ENCODE measurements at places on chromosomes 3 and 15. TPM values are rescaled to one million over a fixed set of nuclear protein-coding genes. Genes with fewer than 3 reads are reported as not detected.

THUMPD3 gene
- 74.2 TPM for total RNA-seq

GPR156 gene
- 0.27 TPM for total RNA-seq

CA12 gene
- total RNA-seq, result not detected

DENND4A gene
- total RNA-seq, result 69.6 TPM

REC114 gene
- total RNA-seq, result not detected

CPNE9 gene
- 0.33 TPM for total RNA-seq

CDHR4 gene
- 0.17 TPM for total RNA-seq

ILDR1 gene
- not detected for total RNA-seq

TNFAIP8L3 gene
- not detected for total RNA-seq

OPA1 gene
- 56.1 TPM for total RNA-seq

CACNA1D gene
- total RNA-seq, result not detected

PEAK1 gene
- 11.0 TPM for total RNA-seq

SV2B gene
- total RNA-seq, result not detected

GRCh38 chr3:123618768-123619484, 34.1 kb upstream of the HACD2 start:
- H3K4me3 ChIP-seq, result no peak overlapping the region
- no peaks in the 10 kb centered on the region for H3K36me3 ChIP-seq
- H3K27ac ChIP-seq, result no peak overlapping the region
- H3K27me3 ChIP-seq, result no peaks in the 10 kb centered on the region
- DNase-seq, result no peak

DNA sequence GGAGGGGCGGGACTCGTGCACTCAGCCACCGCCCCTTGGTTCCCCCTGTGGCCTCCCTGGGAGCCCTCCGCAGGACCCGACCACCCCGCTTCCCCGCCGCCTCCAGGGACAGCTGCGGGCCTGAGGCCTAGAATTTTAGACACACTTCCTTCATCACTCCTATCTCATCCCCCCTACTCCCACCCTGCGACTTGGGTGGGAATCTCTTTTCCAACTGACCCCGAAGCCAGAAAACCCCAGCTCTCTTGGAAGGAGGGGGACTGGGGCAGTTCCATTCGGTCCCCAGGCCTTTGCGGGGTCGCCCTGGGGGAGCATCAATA, 289 bp upstream of the TFDP2 start:
- H3K36me3 ChIP-seq, result no peaks in the 10 kb centered on the region
- no peak overlapping the region for H3K27ac ChIP-seq

DNA sequence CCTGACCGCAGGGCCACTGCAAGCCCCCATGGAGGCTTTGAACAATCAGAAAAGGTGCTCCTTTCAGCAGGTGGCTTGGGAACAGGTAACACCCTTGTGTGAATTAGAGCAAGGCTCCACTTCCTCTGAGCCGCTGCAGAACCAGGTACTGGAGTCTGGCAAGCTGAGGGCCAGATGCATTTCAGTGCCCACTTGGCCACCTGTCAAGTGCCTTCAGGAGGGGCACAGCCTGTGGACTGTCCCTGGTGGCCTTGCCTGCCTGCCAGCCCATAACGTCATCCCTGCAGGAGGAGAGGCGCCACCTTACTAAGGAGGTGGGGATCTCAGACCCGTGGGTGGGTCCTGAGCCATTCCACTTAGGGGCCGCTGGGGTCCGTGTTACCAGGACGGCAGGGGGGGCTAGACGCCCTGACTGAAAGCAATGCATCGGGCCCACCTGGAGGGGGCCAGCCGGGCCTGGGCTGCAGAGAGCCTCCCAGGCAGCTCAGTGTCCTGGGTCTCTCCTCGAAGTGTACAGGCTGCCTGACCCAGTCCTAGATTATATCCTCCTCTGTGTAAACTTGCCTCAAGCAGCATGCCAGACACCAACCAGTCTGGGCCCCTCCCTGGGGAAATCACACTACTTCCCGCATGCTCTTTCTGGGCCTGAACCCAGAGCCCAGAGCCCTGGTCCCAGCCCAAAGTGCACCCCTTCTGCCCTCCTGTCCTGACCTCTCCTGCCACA, 16.1 kb downstream of the SPTBN5 start:
- H3K27me3 ChIP-seq, result no peaks in the 10 kb centered on the region
- H3K4me1 ChIP-seq, result peaks cover 9% of the 10 kb centered on the region
- no peak overlapping the region for H3K4me3 ChIP-seq

DNA sequence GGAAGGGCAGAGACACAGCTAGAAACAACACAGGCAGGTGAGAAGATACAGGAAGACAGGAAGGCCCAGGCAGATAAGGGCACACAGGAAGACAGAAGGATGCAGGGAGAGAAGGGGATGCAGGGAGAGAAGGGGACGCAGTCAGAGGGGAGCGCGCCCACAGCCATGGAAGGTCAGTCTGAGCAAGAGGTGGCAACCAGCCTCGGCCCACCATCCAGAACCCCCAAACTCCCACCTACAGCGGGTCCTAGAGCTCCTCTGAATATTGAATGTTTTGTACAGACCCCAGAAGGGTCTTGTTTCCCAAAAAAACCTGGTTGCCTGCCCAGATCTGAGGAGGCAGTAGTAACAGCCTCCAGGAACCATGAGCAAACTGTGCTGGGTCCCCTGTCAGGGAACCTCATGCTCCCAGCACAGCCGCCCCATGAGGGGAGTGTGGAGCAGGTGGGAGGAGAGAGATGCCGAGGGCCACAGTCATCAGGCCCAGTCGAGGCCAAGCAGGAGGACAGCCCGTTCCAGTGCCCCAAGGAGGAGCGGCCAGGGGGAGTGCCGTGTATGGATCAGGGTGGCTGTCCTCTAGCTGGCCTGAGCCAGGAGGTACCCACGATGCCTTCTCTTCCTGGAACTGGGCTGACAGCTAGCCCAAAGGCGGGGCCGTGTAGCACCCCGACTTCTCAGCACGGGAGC, 27.6 kb upstream of the SLC28A1 start:
- DNase-seq, result no peak
- no peaks in the 10 kb centered on the region for H3K36me3 ChIP-seq
- H3K27me3 ChIP-seq, result no peaks in the 10 kb centered on the region
- no peaks in the 10 kb centered on the region for H3K4me1 ChIP-seq
- H3K27ac ChIP-seq, result no peak overlapping the region

DNA sequence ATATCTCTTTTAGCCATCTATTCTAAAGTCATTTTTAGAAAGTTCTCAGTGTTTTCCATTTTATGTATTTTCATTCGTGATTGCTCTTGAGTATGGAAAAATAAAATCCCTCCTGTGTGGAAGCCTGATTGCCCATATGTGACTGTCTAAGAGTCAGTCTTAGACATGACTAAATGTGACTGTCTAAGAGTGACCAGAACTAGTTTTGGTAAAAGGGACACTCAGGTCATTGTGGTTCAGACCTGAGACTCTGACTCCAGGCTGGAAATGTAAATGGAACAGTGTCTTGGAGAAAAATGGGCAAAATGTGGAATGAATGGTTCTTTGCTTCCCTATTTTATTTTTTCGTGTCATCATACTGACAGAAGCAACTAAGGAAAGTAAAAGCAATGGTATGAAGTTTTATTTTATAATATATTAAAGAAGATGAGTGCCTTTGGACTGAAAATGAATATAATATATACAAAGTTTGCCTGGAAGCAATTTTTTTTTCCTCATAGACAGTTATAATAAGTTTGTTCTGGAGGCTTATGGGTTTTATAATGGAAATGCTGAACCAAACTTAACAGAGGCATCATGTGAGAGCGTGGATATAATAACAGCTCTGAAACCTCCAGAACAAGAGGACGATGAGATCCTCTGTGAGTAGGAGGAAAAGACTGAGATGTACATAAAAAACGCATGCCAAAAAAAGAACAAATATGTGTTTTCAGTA, 264.4 kb downstream of the ZPLD1 start:
- DNase-seq, result no peak
- H3K4me1 ChIP-seq, result no peaks in the 10 kb centered on the region
- no peaks in the 10 kb centered on the region for H3K36me3 ChIP-seq
- H3K4me3 ChIP-seq, result no peak overlapping the region
- H3K27ac ChIP-seq, result no peak overlapping the region

- H3K27me3 ChIP-seq, result no peaks in the 10 kb centered on the region
- H3K4me1 ChIP-seq, result no peaks in the 10 kb centered on the region
- no peak overlapping the region for H3K4me3 ChIP-seq
- no peak for DNase-seq
Measured at GRCh38 chr3:159123877-159124276, 322.0 kb downstream of the MFSD1 start.

- peaks cover 11% of the 10 kb centered on the region for H3K36me3 ChIP-seq
- peaks cover 17% of the 10 kb centered on the region for H3K4me1 ChIP-seq
- peak; percentile 16 for DNase-seq
- no peak overlapping the region for H3K4me3 ChIP-seq
- H3K27me3 ChIP-seq, result no peaks in the 10 kb centered on the region
Measured at GRCh38 chr3:17032407-17033034, 147.8 kb downstream of the PLCL2 start.

GRCh38 chr3:110868106-110868505, 203.5 kb upstream of the NECTIN3 start:
- no peak overlapping the region for H3K4me3 ChIP-seq
- H3K4me1 ChIP-seq, result no peaks in the 10 kb centered on the region
- no peak overlapping the region for H3K27ac ChIP-seq
- no peaks in the 10 kb centered on the region for H3K27me3 ChIP-seq

DNA sequence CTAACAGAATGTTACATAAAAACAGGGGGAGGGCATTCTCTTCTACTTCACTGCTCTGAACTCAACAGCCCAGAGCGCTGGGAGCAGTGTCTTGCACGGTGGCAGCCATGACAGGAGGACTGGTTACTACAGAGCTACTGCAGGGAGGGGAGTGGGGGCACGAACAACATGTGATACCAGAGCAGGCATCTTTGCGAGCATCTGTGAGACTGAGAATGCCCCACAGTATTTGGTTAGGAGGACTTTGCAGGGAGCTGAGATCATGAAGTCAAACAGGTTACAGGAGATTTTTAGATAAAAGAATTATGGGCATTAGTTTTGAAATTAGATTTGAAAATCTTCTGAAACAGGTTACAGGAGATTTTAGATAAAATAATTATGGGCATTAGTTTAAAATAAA, 58.8 kb upstream of the GOLGA8B start:
- DNase-seq, result no peak
- no peaks in the 10 kb centered on the region for H3K4me1 ChIP-seq
- H3K27me3 ChIP-seq, result peaks cover 13% of the 10 kb centered on the region
- H3K36me3 ChIP-seq, result no peaks in the 10 kb centered on the region
- no peak overlapping the region for H3K4me3 ChIP-seq
- no peak overlapping the region for H3K27ac ChIP-seq

DNA sequence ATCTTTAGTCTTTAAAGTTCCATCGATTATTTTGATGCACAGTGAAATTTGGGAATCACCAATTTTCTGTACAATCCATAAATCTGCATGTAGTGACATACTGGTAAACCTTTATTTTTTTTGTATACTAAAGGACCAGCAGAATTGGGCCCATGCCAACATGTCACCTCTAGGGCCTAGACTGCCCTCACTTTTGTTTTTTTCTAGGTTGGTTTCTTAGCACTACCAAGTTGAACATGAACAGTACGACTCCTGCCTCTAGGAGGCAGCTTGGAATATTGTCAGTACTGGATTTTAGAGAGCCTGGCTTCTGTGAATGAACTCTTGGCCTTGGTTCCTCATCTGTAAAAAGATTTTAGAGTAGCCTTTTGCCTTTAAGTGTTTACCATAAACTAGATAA, 32.3 kb downstream of the NKIRAS1 start:
- no peaks in the 10 kb centered on the region for H3K4me1 ChIP-seq
- no peak overlapping the region for H3K4me3 ChIP-seq
- no peaks in the 10 kb centered on the region for H3K27me3 ChIP-seq
- no peak for DNase-seq
- peaks cover 8% of the 10 kb centered on the region for H3K36me3 ChIP-seq

- peaks cover 6% of the 10 kb centered on the region for H3K27me3 ChIP-seq
- no peaks in the 10 kb centered on the region for H3K36me3 ChIP-seq
- DNase-seq, result no peak
- no peaks in the 10 kb centered on the region for H3K4me1 ChIP-seq
Measured at GRCh38 chr3:132253262-132253878, 63.8 kb upstream of the ACP3 start.

- DNase-seq, result no peak
- H3K36me3 ChIP-seq, result no peaks in the 10 kb centered on the region
- H3K4me3 ChIP-seq, result peak overlapping the region; percentile 57
Measured at GRCh38 chr3:52532838-52533622, 627 bp downstream of the NT5DC2 start.

GRCh38 chr3:13785853-13786436, 93.9 kb downstream of the WNT7A start:
- no peak overlapping the region for H3K4me3 ChIP-seq
- H3K27me3 ChIP-seq, result peaks cover 3% of the 10 kb centered on the region
- no peak for DNase-seq
- H3K36me3 ChIP-seq, result no peaks in the 10 kb centered on the region
- no peaks in the 10 kb centered on the region for H3K4me1 ChIP-seq

- H3K27ac ChIP-seq, result no peak overlapping the region
- no peaks in the 10 kb centered on the region for H3K4me1 ChIP-seq
- DNase-seq, result no peak
Measured at GRCh38 chr3:116512281-116512680, 67.0 kb upstream of the LSAMP start.

DNA sequence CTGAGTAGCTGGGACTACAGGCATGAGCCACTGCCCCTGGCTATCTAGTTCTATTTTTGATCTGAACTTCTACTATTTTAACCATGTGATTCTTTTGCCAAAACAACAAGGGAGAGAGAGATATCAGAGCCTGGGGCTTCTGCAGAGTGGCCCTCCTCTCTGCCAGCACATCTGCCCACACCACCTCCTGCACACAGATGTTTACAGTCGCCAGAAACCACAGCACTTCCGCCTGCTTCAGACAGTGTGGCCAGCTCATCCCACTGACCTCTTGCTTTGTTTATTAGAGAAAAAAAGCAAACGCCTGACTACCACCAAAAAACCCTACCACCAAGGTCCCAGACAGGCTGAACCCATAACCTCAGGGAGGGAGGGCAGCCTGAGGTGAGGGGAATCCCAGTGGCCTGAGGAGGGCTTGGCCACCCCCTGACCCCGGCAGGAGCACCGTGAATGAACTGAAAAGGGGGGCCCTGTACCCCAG, 85.9 kb upstream of the ABHD2 start:
- H3K4me3 ChIP-seq, result no peak overlapping the region
- no peaks in the 10 kb centered on the region for H3K4me1 ChIP-seq
- no peaks in the 10 kb centered on the region for H3K36me3 ChIP-seq

DNA sequence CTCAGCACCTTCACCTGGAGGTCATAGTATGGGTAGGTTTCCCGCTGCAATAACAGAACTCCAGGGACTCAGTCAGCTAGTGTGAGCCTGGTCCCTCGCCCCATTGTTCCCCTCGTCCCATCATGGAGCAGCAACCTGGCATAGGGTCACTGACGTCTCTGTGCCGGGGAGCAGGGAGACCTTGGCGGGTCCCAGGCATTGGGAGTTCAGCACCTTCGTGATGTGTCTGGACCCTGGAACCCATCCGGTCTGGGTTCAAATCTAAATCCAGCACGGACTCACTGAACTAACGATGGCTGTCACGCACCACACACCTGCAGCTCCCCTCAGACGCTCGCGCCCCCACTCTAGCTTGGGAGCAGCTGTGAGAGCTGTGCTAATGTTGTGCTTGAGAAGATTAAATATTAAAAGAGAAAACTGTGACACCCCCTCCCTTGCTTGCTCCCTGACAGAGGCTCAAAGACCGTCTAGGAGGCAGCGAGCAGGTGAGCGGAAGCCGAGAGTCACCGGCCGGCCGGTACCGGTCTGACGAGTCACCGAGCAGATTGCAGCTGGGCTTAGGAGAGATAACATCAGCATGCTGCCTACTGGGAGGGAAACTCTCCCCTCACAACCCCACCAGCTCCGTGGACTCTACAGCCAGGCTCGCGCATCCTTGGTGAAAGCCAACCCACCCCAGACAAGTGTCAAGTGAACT, 742 bp downstream of the PLA2G4F start:
- no peaks in the 10 kb centered on the region for H3K4me1 ChIP-seq
- no peak for DNase-seq
- peaks cover 15% of the 10 kb centered on the region for H3K36me3 ChIP-seq

GRCh38 chr15:57680021-57680420, 26.5 kb upstream of the POLR2M start:
- no peak overlapping the region for H3K27ac ChIP-seq
- DNase-seq, result no peak
- H3K4me1 ChIP-seq, result no peaks in the 10 kb centered on the region
- no peaks in the 10 kb centered on the region for H3K36me3 ChIP-seq
- H3K27me3 ChIP-seq, result no peaks in the 10 kb centered on the region
